Liver (tissue), 10 donors: ENCODE measurements at places on chromosomes 7 and 10.
A peak's percentile ranks its signal among the peaks of the same experiment; 100 is the strongest.

DNA sequence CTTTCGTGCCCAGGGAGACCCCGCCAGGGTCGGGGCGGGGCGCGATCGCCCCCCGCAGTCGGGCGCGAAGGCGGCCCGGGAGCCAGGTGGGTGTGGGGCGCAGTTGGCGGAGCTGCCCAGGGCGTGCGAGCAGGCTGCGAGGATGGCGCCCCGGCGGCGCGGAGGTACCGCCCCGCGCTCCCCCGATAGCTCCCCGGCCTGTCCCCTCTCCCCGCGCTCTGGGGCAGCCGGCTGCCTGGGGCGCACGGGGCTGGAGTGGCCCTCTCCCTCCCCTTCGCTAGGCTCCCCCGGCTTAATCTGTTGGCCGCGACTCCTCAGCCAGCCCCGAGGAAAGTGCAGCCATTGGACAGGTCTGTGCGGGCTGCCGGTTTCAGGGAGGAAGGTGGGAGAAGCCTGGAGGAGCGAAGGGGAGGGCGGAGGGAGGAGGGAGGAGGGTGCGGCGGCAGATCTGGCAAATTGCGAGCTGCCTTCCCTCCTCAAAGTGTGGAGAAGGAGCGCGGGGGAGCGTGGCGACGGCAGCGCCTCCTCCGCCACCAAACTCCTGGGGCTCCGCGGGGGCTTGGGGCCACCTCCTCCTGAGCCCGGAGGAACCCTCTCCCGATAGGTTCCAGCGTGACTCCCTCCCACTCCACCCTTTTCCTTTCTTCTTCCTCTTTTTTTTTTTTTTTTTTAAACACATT, 361 bp upstream of the PLXDC2 start:
- no peaks in the 10 kb centered on the region for H3K36me3 ChIP-seq
- H3K4me3 ChIP-seq: peak overlapping the region; percentile 53
- H3K27ac ChIP-seq: peak overlapping the region; percentile 88
- H3K27me3 ChIP-seq: no peaks in the 10 kb centered on the region
- DNase-seq: peak; percentile 41

GRCh38 chr7:106050002-106050745, 61.9 kb downstream of the SYPL1 start:
- H3K27ac ChIP-seq: no peak overlapping the region
- no peaks in the 10 kb centered on the region for H3K36me3 ChIP-seq
- DNase-seq: no peak

DNA sequence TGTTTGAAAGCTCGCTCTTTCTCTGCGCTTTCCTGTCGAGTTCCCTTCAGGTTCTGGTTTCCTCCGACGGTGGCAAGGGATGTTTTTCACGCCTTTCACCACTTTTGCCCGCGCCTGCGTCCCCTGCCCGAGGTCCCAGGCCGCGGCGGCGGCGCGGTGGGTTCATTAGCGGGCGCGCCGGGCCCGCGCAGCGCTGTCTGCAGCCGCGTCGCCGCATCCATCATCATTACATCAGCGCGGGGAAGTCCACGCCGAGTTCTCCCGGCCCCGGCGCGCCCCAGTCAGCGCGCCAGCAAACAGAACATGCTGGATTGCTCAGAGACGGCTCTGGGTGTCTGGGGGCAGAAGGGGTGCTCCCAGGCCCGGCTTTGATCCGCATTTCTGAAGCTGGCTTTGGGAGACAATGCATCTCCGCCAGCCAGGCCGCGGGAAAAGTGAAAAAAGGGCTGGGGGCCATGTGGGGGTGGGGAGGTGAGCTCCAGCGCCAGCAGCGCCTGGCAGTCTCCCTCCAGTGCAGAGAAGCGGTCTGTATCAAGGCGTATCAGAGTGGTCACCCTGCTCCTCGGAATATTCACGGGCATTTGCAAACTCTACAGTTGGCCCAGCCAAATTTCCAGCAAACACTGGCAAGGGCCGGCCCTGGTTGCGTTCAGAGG, 8.9 kb downstream of the GLI3 start:
- H3K4me1 ChIP-seq: peaks cover 9% of the 10 kb centered on the region
- no peaks in the 10 kb centered on the region for H3K36me3 ChIP-seq
- H3K27me3 ChIP-seq: no peaks in the 10 kb centered on the region
- H3K4me3 ChIP-seq: peak overlapping the region; percentile 37

DNA sequence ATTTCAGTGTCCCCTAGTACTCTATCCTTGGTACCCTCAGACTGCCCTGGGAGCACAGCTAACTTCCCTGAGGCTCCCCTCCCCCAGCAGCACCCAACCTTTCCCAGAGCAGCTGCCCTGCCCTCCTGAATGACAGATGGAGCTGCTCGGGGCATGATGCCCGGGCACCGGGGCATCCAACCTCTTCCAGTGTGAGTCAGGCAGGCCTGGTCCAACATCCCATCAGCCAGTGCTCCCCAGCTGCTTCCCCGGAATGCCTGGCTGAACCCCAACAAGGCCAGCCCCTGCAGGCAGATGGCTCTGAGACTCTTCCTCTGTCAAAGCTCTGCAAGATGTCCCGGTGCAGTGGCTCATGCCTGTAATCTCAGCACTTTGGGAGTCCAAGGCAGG, 11.9 kb upstream of the TSPAN15 start:
- H3K4me1 ChIP-seq: no peaks in the 10 kb centered on the region
- no peaks in the 10 kb centered on the region for H3K36me3 ChIP-seq
- DNase-seq: no peak
- H3K27me3 ChIP-seq: no peaks in the 10 kb centered on the region
- H3K27ac ChIP-seq: peak overlapping the region; percentile 18

- peaks cover 20% of the 10 kb centered on the region for H3K4me1 ChIP-seq
- no peaks in the 10 kb centered on the region for H3K27me3 ChIP-seq
- no peaks in the 10 kb centered on the region for H3K36me3 ChIP-seq
- H3K27ac ChIP-seq: no peak overlapping the region
Observed at GRCh38 chr7:87561102-87561501, 39.6 kb downstream of the ABCB1 start.

DNA sequence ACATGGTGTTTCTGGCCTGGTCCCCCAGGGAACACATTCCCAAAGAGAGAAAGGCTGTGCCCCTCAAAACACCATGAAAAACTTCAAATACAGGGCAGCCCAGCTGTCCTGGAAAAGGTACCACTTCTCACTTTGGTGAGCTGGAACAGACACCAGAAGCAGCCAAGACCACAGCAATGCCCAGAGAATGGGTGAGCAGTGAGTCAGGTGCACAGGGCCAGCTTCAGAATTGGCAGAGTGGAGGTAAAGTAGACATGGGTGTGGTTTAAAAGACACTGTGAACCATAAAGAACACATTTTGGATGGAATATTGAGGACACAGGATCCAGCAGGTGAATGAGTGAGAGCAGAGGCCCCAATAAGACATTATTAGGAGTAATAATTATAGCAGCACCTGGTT, 51.3 kb downstream of the FAM13C start:
- DNase-seq: no peak
- no peaks in the 10 kb centered on the region for H3K27me3 ChIP-seq
- no peak overlapping the region for H3K4me3 ChIP-seq
- no peak overlapping the region for H3K27ac ChIP-seq
- H3K4me1 ChIP-seq: peaks cover 5% of the 10 kb centered on the region
